ENCODE measurements at places on chromosomes 3 and 15. TPM values are rescaled to one million over a fixed set of nuclear protein-coding genes. Genes with fewer than 3 reads are reported as not detected.

GRCh38 chr3:147521646-147522045 is 112.5 kb downstream of the ZIC1 start:
- no peak for DNase-seq

SH2D7 gene
- not detected for total RNA-seq

DNA sequence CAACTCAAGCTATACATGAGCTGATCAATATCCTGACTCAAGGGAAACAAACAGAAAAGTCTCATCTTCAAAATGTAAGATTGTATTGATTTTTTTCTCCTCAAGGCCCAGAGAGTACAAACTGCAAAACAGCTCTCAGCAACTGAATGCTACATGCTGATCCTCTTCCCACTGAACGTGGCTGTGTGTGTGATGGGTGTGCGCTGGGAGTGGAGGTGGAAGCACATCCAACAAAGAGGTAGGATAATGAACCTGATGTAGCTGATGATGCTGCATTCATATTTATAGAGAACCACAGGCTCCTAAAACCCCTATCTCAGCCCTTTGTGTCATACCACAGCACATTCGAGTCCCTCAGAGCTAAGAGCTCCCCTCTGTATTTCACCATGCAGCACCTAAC is 56.8 kb downstream of the GABRB3 start:
- no peak for DNase-seq

DNA sequence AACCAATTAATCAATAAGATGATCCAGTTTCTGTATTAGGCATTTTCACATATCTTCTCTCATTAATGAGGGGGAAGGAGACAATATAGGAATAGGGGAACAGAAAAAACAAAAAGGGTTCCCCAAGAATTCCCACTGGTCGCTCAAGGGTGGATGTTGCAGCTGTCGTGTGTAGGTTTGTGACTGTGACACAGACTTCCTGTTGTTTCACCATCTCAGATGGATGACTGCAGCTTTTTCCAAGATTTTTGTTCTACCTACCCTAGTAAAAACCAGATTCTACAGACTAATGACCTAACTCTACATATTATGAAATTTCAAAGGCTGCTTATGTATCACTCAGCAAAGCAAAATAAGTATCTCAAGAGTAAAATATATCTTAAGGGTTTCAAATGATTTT is 73.7 kb upstream of the MB21D2 start:
- DNase-seq = no peak

C3orf38 gene
- 20.9 TPM for total RNA-seq

DNA sequence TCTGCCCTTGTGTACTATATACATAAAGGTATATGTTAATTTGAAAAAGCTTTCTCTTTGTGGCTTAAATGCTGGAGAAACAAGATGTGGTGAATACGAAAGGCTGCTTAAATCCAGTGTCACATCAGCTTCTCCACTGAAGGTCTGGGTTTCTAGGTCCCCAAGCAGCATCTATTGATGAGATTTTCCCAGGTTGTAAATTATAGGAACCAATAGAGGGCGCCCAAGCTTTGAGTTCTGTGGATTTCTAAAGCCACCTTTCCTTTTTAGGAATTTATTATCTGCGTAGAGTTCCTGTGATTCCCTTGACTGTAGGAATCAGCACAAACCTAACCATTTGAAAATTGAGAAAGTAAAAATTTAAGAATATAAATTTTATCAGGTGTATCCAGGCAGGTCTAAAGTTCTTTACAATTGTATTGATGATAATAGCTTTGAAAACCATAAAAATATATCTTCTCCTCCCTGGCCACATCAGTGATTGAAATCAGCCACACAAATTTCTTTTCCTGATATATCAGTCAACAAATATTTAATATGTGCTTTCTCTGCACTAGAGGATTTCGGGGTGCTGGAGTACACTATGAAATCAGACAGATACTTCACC is 88.3 kb upstream of the ADAMTSL3 start:
- DNase-seq = peak; percentile 29

DNA sequence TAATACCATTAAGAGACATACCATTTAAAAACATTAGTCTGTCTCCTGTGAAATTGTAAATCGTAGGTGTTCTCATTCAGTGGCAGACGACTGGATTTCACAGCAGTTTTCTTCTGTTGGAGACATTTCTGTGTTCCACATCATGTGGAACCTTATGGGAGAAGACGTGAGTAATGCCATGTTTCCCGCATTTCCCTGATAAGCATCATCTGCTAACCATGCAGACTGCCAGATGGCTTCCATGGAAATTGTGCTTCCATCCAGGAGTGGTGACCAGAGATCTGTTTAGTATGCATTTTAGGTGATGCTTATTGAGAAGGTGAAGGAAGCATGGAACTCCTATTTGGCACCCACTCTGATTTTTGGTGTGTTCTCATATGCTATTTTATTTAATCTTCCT is 28.4 kb upstream of the ST3GAL6 start:
- no peak for DNase-seq

DNA sequence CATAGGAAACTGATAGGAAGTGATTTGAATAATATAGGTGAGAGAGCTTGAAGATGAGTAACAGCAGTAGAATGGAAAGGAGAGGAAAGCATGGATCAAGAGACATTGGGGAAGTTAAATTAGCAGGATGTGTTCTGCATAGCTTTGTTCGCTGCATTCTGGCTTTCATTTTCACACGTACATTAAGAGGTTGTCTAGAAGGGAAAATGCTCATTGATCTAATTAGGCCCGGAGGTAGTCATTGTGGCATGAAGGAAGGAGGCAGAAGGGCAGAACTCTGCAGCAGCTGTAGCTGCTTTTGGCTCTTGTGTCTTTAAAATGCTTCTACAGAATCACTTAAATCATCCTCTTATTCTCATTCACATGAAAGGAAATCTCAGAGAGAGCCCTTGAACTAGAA is 40.3 kb downstream of the KCNAB1 start:
- no peak for DNase-seq

DCBLD2 gene
- total RNA-seq = 39.3 TPM

GRCh38 chr3:156997351-156997750 is 162.6 kb downstream of the CCNL1 start:
- DNase-seq = no peak

MUC20 gene
- 42.6 TPM for total RNA-seq

- no peak for DNase-seq
These were observed 15.0 kb upstream of the EHD4 start for GRCh38 chr15:41987246-41987924.

- no peak for DNase-seq
These were observed 2.5 kb downstream of the IFT122 start for GRCh38 chr3:129442486-129442885.

SSUH2 gene
- 0.44 TPM for total RNA-seq

DNA sequence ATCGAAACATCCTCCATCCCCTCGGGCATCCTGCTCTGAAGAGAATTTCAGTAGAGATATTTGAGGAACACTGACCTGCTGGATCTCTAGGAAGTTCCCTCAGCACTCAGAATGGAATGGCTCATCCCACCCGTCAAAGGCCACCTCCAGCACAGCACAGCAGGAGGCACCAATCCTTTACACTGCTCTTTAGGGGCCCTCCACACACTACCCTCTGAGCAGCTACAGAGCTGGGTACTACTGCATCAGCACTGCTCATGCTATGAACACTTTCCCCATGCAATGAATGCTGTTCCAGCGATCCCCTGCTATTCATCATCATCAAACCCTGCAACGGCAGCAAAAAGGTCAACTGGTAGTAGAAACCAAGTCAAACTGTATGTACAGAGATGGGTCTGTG is 40.5 kb downstream of the IGF2BP2 start:
- no peak for DNase-seq

DNA sequence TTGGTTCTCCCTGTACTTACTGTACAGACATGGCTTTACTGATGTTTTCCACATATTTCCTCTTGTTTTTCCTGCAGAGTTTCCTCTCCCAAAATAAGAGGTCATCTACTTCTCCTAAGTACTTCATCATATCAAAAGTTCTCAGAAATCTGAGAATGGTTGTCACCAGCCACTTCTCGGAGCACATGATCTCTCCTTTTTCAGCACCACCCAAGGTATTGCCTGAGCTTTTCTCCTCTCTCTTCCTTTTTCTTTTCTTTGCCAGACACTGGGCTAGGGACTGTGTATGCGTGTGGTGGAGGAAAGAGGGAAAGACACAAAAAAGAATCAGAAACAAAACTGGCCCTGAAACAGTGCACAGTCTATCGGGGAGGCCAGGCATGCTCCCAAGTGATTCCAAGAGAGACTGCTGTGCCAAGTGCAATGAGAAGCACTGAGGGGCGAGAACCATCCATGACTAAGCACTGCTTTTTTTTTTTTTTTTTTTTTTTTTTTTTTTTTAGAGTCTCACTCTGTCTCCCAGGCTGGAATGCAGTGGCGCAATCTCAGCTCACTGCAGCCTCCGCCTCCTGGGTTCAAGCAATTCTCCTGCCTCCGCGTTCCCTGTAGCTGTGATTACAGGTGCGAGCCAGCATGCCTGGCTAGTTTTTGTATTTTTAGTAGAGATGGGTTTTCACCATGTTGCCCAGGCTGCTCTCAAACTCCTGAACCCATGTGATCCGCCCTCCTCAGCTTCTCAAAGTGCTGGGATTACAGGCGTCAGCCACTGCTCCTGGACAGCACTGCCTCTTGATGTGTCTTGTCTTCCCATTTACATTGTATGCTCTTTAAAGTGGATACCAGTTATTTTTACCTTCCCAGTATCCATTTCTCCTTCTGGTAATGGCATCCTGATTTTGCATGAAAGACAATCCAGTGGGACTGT is 194.0 kb upstream of the FEZF2 start:
- DNase-seq = no peak

DNA sequence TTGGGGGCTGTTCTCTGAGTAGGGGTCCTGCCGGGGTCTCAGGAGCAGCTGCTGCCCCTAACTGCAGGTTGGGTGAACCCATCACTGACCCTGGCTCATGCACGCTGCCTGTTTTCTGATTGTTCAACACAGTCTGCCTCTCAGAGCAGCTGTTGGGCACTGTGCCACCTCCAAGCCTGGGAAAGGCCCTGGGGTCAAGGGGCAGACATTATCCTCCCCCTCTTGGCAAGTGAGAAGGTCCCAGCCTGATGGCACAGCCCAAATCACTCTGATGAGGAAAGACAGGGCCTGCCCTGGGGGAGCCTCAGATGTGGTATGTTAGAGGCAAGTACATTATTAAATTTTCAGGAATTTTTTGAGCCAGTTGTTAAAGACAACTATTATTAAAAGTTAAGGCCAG is 14.1 kb upstream of the GNAT1 start:
- no peak for DNase-seq

C3orf70 gene
- total RNA-seq = 2.8 TPM

GUCA1C gene
- total RNA-seq = not detected

DNA sequence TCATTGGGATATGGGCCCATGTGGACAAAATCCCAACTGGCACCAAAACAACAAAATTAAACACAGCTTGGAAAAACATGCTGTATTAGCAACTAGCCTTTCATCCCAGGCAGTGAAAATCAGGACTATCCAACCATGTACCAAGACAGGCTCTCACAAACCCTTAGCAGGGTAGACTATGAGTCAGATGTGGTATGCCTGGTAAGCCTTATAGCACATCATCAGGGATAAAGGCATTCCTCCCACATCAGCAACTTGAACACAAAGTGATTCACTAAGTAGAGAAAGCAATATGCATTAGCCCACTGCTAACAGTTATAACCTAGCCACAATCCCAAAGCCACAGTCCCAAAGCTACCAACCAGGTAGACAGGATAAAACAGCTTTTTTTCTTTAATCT is 8.0 kb downstream of the CEP152 start:
- DNase-seq = no peak

- DNase-seq = no peak
These were observed 144.4 kb downstream of the ZNF621 start for GRCh38 chr3:40669176-40669575.

DNA sequence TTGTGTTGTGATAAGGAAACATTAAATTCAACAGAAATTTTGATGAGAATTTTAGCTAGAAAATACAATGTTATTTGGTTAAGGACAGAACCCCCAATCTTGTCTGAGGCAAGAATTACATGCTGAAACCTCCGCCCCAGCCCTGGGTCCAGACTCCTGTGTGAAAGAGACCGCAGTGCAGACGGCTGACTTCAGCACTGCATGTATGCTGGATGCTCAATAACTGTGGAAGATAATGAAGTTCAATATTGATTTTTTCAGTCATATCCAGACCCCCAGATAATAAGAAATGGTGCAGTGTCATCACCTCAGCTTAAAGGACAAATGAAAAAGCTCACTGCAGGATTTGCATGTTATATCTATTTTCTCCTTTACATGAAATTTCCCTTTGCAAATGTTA is 188.3 kb upstream of the CNTN4 start:
- DNase-seq = no peak

ISLR gene
- total RNA-seq = 30.2 TPM

LIPH gene
- 14.7 TPM for total RNA-seq

STAB1 gene
- 379 TPM for total RNA-seq

GRCh38 chr3:32626631-32627030 is 56.0 kb upstream of the DYNC1LI1 start:
- DNase-seq = no peak

CIAO2A gene
- 41.6 TPM for total RNA-seq

IQCF6 gene
- not detected for total RNA-seq

DNA sequence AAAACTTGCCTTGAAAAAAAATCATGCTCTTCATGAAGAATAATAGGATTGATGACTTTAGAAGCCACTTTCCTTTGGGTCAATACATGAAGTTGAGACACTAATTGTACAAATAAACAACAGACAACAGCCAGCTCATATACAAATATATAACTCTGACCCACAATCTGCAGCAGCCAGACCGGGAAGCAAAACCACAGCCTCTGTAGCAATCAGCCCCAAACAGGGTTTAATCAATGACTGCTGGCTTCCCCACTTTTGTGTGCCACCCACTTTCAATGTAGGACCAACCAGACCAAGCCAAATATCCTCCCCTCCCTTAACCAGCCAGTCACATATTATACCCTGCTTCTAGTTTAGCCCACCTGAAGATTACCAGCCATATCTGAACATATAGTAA is 39.0 kb downstream of the IFT57 start:
- DNase-seq = no peak

All from kidney (tissue), 22 donors.